ENCODE measurements at places on chromosomes 3 and 15.

GRCh38 chr3:42702066-42702951 lies at the start of gene HHATL:
HHATL (minus strand) TSS chr3:42702798; CDS start chr3:42700826, 1,972 bp downstream.
- DNase-seq: no peak

- DNase-seq: no peak
Measured at GRCh38 chr3:66593978-66594377, 93.2 kb upstream of the LRIG1 start.

- DNase-seq: peak; percentile 43
Measured at GRCh38 chr3:27483117-27484014, 818 bp downstream of the SLC4A7 start.

DNA sequence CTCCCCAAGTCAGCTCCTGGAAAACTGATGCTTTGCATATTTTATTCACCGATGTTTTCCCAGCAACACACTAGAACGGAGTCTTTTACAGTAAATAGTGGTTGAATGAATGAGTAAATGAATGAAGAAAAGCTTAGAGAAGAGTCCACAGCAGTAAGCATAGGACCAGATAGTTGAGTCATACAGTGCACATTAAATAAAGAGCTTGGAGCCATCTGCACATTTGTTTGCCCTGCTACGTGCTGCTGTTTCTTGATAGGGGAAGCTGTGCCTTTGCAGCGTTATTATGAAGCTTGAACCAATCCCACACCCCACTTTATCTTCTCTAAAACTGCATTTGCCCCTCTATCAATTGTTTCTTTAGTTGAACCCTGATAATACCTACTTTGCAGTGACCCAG lies 1.2 kb downstream of the FAM98B start:
- no peak for DNase-seq

DNA sequence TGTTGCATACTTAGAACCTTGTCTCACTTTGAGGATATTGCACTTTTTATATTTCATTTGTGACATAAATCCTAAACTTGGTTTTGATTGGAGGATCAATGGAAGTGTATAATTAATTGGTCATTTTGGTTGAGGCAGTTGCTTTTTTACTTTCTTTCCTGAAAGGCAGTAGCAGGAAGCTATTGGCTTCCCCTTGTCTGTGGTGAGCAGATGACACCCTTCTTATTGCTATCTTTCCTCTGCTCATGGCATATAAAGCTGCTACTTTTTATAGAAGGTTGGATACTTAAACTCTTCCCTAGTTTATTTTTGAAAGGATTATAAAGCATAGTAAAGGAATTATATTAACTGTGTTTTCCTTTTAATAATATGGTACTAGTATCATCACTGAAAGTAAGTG lies 28.6 kb downstream of the FAM98B start:
- DNase-seq: no peak

GRCh38 chr3:51675201-51675611 lies 4.2 kb downstream of the TEX264 start:
- no peak for DNase-seq

DNA sequence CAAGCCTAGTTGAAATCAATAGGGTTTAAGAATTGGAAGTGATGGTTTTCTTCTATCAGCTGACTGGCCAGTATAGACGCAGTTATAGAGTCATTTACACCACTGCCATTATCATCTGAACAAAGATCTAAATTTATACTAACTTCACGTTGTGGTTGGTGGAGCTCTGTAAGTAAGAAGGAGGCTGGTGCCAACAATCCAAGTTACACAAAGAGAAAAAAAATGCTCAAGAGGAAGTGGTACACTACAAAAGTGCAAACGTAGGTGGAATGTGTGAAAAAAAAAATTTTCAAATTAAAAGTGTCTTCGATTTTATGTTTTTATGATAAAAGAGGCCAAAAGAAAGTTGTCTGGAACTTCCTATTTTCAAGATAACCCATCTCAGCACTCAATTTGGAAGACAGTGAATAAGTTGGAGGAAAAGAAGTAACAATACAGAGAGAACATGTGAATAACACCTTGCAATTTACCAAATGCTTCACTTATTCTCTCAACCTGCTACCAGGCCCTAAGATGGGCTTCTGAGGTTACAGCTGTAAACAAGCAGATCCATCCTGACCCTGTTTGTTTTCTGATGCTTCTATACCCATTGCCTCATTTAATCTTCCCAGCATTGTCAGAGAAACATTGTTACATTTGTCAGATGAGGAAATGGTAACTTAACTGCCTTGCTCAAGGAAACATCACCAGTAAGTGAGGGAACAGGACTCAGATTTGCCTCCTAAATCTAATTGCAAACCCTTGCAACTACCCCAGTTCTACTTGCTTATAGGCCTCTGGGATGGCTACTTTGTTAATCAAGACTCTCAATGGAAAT lies 12.0 kb upstream of the TASOR start:
- DNase-seq: no peak

DNA sequence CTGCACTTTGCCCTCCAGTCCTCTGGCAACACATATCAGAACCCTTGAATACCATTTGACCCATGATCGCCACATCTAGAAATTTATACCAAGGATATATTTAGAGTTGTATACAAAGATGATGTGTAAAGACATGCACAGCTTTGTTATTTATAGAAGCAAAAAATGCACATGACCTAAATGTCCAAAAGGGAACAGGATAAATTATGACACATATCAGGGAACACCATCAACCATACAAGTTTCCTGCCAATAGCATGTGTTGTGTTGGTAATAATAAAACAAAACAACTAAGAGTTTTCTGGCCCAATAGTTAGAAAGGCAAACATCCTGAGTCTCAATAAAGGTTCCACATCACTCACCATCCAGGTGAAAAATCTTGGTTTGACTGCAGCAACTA lies 51.5 kb downstream of the AAGAB start:
- DNase-seq: no peak

DNA sequence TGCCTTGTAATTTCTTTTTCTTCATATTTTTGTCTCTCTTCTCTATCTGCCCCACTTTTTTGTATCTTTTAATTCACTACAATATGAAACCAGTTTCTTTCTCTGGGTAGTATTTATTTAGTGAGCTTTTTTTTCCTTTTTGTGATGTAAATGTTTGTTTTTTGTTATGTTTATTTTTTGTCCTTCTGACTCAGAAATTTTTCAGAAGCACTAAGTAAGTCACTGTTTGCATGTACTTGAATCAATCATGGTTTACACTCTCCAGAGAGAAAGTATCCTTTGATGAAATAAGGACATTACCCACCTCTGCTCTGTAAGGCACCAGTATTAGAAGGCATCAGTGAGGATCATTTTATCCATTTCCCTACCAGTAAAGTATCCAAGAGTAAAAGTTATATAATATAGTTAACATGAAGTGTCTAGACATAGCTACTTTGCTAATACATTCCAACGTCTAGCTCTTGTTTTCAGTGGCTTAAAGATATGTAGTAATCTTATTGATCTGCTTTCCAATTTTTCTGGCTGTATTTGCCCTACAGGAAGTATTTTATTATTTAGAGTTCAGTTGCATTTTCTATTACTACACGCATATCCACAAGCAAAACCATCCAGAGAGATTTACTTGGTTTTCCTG lies 25.4 kb downstream of the FILIP1L start:
- no peak for DNase-seq

DNA sequence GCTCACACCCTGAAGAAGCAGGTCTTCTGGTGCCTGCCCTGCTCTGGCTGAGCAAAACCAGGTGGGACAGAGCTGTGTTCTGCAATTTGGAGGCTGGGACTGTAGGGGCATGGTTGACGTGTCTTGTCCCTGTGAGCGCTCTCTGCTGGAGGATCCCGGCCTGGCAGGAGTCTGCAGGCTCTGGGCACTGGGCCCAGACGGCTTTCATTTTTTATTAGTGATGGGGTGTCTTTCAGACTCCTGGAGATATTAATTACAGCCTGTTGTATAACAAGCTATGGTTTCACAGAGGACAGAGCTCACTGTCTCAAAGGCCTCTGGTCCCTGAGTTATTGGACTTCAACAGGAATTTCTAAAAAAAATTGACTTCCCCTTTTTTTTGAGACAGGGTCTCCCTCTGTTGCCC lies 29.5 kb upstream of the ZNF710 start:
- peak; percentile 36 for DNase-seq

DNA sequence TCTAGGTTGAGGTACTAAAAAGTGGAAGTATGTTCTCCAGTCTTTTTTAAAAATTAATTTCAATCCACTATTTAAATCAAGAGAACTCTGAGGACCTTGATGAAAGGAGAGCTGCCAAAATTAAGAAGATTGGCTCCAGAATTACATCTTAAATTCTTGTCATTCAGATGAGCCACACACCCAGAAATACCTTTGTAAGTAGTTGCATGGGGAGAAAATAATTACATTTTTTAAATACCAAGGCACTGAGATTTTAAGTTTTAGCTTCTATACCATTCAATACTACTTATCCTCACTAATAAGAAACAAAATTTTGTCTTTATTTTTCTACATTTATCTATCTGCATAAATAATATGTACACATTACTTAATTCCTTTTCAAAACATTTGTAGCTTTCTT lies 1132.8 kb downstream of the OTOL1 start:
- no peak for DNase-seq

DNA sequence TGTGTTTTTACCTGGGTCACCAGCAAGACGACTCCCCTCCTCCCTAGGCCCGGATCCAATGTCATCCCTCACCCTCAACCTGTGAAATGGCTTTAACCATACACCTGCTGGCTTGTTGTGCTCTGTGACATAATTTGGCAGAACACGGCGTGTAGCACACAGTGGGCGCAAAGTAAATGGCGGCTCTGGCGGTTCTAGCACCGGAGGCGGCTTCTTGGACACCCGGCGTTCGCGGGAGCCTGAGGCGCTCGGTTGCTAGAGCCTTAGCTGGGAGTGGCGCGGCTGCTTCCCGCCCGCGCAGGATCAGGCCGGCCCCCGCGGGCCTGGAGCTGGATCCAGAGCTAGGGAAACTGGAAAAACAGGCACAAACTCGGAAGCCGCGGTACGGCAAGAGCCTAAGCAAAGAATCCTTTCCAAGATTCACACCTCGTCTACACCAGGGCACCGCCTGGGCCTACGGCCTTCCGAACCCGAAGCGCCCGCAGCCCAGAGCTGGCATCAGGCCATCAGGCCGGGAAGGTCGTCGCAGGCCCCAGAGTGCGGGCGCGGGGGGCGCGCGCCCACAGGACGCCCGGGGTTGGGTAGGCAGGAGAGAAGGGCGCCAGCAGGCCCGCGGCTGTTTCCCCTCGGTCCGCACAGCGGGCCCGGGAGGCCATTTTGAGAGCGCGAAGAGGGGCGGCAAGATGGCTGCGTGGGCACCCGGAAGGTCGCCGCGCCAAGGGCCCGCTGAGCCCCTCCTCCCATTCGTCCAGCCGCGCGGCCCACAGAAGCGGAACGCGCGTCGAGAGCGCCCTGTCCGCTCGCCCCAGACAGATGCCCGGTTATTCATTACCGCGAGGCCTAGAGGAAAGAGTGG lies 43.9 kb upstream of the POLG start:
- no peak for DNase-seq

GRCh38 chr3:13031621-13032020 lies 41.6 kb downstream of the IQSEC1 start:
- no peak for DNase-seq

GRCh38 chr15:45589256-45589655 lies 2.1 kb downstream of the BLOC1S6 start:
- no peak for DNase-seq
